ENCODE measurements at places on chromosomes 11 and 22.
A peak's percentile ranks its signal among the peaks of the same experiment; 100 is the strongest.

- DNase-seq = no peak
Observed at GRCh38 chr11:134079317-134079716, 10.4 kb downstream of the JAM3 start.

DNA sequence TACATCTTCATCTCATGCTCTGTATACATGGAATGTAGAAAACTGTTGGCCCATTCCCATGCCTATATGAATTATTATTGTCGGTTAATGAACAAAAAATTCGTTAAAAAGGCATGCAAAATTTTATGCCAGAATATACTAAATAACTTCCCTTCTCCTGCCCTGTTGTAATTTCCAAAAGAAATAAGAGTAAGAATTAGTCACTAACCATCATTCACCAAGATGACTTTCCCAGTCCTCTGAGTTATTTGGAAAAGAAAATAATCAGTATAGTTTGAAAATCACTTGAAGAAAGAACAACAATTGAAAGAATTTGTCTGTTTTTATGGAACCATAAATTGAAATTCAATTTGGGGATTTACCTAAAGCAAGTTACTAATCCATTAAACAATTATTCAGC, 1149.1 kb upstream of the RAG2 start:
- DNase-seq = no peak

GRCh38 chr22:46201059-46201757, 48.9 kb downstream of the CDPF1 start:
- no peak for DNase-seq

- no peak for DNase-seq
Observed at GRCh38 chr11:67357831-67358670, 4.7 kb upstream of the POLD4 start.

DNA sequence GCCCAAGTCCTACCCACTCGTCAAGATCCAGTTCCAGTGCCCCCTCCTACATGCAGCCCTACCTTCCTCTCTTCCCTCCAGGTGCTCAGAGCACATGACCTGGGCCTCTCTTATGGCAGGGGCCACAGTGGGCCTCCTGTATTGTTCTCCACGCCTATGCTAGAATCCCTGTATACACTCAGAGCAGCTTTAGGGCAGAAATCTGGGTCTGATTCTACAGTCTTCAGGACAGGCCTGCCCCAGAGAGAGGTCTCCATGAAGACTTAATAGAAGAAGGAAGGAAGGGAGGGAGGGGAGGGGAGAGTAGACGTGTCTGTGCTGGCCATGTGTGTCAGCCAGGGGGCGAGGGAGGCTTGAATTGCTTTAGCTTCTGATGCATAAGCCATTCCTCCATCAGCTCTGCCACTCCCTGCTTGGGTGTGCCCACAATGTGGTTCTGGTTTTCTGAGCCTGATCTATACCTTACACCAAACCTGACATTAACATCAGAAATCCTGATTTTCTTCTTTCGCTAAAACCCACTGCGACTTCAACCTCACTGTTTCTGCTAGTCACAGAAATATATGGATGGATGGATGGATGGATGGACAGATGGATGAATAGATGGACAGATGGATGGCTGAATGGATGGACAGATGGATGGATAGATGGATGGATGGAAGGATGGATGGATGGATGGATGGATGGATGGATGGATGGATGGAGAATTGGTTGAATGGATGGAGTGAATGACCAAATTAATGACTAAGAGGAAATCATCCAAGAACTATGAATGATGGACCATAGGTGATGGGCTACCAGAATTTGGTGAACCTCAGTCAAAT, 56.6 kb upstream of the PRDM11 start:
- DNase-seq = no peak

DNA sequence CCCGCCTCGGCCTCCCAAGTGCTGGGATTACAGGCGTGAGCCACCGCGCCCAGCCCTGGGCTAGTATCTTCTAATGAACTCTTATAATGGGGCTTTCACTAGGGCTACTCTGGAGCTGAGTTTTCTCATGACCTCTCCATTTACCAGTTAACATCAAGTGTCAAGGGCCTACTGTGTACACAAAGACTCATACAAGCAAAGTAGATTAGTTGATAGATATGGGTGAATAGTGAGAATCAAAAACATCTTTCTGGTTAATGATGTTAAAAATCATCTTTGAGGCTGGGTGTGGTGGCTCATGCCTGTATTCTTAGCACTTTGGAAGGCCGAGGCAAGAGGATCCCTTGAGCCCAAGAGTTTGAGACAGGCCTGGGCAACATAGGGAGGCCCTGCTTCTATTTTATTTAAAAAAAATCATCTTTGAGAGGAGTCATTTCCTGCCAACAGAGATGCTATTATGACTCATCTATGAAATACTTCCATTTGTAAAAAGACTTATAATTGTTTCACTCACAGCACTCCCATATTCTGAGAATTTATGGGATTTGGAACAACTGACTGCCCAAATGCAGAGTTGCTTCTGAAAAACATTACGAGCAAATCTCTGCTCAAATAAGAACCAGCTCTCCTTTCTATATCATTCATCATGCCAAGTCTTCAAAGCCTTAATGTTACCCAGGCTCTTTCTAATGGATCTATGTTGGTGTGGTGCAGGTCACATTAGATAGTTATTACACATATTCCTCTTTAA, 57.0 kb downstream of the GDPD4 start:
- no peak for DNase-seq

- DNase-seq = no peak
Observed at GRCh38 chr11:111001081-111001430, 244.5 kb upstream of the POU2AF2 start.

GRCh38 chr22:49063545-49063890, 764.2 kb downstream of the BRD1 start:
- DNase-seq = no peak

DNA sequence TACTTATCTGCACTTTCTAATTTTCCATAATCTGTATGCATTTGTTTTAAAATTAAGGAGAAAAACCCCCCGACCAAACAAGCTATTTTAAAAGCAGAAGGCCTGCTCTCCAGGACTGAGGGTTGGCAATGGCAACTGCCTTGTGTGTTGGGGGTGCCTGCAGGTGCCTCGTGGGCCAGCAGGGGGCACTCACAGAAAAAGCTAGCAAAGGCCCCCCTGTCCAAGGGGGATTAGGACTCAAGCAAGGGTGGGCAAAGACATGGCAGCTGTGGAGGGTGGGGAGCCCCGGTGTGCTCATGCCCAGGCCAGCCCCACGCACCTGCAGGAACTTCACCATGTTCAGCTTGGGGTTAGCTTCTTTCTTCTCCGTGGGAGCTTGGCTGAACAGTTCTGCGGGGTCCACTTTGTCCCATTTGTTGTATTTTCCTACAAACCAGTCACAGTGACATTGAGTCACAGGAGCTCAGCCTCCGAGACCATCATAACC, 10.3 kb downstream of the TOP3B start:
- no peak for DNase-seq

- DNase-seq = no peak
Observed at GRCh38 chr11:20007386-20007785, 152.9 kb downstream of the DBX1 start.

DNA sequence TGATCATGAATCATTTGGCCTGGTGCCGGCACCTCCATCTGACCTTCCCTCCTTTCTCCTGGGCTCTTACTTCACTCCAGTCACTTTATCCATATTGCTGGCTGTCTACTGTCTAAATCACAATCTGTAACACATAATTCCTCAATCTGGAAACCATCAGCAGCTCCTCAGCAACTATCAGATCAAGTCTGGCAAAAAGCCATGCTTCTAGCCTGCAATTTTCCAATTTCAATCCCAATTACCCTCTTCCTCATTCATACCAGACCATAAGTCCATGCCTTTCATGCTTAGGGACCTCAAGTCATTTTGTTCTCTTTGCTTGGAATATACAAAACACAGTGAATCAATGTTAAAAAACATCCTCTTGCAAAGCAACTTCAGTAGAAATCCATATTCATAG, 882.8 kb upstream of the ANO3 start:
- no peak for DNase-seq

DNA sequence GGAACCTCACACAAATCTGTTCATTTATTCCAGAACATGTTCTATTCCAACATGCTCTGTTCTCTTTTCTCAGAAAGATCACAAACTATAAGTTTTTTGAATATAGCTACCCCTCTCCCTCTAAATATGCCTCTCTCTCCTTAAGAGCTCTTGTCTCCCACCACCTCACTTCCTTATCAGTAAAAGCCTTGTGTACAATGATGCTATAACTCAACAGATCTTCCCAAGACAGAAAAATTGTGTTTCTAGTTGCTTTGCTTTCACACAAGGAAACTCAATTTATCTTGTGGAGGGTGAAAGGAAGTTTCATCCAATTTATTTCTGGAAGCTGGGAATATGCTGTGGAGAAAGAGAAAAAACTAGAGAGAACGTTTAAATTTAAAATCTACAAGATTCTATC, 64.4 kb downstream of the FAM76B start:
- DNase-seq = no peak

- no peak for DNase-seq
Observed at GRCh38 chr22:39309364-39309861, 10.0 kb downstream of the RPL3 start.

- DNase-seq = no peak
Observed at GRCh38 chr11:35182317-35182939, 43.5 kb downstream of the CD44 start.

DNA sequence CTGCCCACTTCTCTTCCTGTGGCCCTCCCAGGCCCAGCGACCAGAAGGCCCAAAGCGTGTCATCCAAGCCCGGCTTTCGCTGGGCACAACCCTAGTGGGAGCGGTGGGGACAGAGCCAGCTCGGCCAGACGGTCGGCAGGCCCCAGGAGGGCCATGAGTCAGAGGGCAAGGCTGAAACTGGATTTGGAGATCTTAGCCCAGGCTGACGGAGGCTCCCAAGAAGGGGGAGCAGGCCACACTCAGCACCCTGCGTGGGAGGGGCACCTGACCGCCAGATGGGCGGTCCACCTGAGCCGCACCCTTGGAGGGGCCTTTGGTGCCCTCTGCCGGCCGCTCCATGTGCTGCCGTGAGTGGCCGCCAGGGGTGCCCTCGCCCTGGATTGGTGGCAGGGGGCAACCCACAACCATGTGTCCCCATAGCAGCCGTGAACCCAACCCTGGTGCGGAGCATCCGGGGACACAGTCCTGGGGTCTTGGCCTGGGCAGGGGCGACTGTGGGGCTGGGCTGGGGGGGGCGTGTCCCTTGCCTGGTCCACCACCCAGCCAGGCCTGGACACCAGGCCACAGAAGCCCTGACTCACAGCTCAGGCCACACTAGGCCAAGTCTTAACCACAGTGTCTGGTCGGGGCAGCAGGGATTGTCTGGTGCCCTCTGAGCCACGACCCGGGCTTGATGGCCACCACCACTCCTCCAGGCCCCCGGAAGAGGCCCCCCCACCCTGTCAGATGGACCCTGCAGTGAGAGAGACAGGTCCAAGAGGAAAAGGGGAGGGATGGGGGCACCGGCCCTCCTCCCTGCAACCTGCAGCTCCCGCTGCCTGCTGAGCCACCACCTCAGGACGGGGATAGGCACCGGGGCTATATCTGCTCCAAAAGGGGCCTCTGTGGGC, 19.2 kb upstream of the TALDO1 start:
- peak; percentile 67 for DNase-seq

DNA sequence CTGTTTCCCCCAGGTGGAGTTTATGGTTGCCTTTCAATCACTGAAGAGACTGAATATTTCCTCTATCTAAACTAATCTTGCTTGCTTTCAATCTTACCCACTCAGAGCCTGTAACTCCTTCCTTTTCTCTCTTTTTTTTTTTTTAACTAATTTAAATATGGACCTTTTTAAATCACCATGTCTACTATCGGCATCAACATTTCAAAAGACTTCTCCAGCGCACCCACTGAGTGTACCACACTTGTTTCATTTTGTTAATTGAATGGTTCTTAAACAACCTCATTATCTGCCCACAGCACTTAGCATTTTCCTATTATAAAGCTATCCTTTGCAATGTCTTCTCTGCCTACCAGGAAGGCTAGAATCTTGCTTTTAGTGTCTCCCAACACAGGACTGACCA, 1212.5 kb downstream of the LRRC4C start:
- no peak for DNase-seq

DNA sequence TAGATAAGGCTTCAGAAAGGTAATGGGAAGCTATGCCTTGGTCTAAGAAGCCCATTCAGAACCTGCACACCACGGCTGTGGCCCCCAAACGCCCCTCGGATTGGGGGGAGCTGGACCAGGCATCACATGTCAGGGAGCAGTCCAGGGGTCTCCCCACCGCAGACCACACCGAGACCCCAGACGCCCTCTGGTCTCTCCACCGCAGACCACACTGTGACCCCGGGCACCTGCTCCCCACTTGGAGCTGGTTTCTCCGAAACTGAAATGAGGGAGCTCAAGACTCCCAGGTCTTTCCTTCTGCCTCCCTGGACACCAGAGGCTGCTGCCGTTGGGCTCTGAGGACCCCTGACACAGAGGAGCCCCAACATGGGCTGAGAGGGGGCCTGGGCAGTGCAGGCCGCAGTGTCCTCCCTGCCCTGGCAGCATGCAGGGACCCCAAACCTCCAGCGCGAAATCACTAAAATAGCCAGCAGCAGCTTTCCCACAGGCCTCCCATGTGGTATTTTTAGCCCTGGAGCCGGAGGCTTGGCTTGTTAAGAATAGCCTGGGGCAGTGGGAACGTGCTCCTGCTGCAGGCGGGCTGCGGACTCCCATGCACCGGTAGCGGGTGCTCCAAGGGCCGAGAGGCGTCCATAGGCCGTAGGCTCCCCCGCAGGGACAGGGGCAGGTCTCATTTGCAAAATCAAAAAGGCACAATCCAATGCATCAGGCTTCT, 7.7 kb downstream of the LINC01488 start:
- no peak for DNase-seq

DNA sequence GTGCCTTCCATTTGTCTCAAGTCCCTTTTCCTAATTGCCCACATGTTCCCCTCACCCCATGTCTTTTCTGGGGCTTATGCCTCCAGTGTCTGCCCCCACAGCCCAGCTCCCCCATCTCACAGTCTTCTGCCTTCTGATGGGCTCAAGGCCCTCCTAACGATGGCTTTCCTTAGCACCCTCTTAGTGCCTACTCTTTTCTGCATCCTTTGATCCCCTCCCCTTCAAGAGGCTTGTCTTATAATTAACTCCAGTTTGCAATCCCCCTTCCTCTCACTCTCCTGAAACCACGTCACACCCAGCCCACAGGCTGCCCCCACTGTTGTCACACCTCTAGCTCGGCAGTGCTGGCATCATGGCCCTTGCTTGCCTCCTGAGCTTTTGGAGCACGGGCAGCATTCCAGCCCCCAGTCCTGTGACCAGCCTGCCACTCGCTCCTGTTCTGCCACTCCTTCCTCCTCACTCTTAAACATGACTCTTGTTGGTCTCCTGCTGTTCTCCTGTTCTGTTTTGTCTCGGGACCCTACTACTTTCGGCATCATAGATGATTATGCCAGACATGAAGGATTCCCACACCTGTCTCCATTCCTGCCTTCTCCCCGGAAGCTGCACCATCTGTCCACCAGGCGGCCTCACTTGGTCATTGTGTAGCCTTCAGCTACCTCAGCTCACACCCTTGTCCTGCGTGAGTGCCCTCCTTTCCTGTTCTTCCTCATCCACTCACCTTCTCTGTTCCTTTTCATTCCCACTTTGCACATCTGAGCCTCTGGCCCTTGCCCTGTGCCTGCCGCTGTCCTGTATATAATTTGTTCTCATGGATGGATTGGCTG, 26.1 kb downstream of the UBE2L3 start:
- no peak for DNase-seq
